ENCODE measurements at places on chromosomes 11 and 22.

DNA sequence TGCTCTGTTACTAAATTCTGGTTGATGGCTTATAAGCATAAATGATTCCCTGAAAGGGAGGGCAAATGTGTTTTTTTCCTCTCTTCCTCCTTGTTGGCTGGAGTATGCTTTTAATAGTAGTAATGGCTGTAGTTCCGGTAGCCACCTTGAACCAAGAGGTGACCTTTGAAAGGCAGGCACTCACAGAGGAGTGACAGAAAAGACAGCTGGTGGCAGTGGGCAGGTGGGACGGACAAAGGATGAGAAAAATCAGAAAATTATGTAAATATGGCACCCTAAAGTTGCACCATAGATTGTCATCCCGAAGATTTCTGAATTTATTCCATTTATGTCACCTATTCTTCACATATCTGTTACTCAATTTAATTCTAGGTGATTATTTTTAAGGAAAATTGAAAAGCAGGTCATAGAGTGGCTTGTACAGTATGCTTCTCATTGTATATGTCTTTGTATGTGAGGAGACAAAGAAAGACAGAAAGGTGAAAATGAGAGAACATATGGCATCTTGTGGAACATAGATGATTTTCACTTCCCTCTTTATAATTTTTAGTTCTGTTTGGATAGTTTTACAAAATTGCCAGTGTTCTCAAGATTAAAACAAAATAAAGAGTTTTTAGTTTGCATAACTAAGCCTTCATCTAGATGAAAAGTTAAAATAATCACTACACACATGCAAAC, 17.0 kb downstream of the CASP12 start:
- DNase-seq, result no peak

DNA sequence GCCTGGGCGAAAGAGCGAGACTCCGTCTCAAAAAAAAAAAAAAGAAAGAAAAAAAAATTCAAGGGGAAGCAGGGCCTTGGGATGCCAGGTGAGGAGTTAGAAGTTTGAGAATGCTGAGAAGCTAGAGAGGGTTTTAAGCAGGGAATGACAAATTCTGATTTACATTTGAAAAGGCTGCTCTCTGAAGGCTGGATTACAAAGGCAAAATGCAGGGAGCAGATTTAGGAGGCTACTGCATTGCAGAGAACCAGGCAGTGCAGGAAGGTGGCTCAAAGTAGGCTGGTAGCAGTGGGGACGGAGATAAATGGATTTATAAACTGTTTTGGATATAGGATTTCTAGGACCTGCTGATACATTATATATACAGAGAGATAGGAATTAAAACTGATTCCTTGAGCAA, 66.6 kb downstream of the KCNC1 start:
- DNase-seq, result no peak

- DNase-seq, result no peak
These were observed 100.1 kb downstream of the NAT10 start for GRCh38 chr11:34205326-34206035.

- DNase-seq, result no peak
These were observed 96.3 kb downstream of the APIP start for GRCh38 chr11:34819740-34820482.

GRCh38 chr11:128501632-128502549, 85.5 kb downstream of the ETS1 start:
- no peak for DNase-seq

DNA sequence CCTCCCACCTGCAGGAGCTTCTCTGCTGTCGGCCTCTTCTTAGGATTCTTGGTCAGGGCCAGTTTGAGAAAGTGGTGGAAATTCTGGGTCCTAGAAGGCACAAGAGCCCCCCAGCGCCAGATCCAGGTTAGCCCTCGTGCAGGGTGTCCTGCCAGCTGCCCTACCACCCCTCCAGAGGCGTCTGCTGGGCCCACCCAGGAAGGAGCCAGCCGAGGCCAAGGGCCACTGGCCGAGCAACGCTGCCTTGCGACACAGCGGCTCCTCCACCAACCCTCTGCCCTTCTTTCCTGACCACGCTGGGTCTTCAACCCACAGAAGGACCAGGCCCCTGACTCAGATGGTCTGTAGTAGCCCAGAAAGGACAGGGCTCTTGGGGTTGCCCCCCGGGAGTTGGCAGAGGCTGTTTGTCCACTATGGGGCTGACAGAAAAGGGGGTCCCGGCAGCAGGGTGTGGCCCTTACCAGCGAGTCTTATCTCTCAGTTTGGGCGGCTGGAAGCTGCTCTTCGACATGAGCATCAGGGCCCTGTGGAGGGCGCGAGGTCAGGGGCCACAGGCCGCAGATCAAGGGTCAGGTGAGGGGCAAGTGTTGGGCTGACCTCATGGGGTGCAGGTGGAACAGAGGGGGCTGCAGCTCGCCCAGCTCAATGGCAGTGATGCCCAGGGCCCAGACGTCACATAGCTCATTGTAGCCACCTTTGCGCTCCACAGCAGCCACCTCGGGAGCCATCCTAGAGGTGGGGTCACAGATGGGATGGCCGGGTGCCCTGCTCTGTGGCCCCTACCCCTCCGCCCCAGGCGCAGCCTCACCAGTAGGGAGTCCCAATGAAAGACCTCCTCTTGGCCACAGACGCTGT, 2.5 kb downstream of the MAP4K2 start:
- no peak for DNase-seq

GRCh38 chr22:30984317-30984716, 15.3 kb downstream of the TUG1 start:
- DNase-seq, result no peak

DNA sequence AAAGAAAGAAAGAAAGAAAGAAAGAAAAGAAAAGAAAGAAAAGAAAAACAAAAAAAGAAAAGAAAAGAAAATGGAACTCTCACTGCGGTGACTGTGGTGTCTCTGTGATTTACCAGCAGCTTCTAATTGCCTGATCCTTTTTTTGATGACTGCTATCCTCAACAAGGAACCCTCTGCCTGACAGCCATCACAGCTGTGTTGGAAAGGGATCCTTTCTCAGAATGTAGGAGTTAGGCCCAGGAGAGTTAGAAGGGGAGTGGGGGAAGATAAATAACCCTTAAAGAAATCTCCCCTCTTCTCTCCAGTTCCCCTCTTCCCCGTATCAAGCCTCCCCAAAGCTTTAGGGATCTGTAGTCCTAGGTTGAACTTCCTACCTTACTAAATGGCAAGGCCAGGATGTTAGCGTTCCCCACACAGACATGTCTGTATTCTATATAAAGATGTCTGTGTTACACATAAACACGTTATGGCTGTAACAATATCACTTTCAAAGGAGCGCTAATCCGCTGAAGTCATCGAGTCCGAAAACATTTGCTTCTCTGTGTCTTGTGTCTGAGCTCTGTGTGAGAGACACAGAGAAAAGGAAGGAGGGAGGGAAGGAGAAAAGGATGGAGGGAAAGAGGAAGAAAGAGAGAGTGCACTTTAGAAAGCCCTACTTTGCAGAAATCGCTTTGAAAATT, 26.8 kb upstream of the WT1 start:
- no peak for DNase-seq

DNA sequence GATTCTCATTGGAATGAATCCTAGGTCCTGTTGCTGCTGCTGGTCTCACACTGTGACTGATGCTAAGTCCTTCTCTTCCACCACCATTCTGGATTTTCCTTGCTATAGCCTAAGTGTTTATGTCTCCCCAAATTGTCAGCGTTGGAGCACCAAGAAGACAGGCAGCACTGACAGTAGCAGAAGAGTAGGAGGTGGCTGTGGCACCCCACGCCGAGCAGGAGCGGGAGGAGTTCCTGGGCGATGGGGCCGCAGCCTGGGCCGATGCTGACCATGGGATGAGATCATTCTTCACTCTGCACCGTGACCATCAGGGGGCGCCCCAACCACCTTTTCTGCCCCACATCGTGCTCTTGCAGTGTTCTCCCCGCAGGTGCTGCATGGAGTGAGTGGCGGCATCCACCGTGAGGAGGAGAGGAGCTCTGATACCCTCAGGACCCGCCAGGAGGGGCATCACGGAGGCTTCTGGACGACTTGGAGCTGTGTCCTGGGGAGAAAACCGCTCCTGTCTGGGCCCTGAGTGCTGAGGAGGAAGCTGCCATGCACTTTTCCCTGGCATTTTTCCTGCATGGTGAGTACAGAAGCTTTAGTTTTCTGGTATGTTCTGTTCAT, 57.0 kb downstream of the LRRC74B start:
- peak; percentile 35 for DNase-seq

DNA sequence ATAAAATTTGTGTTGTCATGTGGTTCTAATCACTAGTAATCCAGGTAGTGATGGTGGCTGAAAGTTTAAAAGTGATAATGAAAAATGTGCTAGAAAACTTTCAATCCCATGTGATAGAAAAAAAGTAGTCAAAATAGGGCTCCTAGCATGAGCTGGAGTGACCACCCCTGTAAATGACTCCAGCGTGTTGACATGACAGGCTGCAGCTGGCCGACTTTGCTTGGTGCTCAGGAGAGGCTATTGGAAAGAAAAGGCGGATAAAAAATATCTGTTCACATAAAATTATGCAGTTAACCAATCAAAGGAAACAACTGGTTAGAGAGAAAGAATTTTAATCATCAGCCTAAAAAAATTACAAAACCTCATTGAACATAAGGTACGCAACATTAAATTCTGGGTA, 16.9 kb upstream of the MTCH2 start:
- no peak for DNase-seq

GRCh38 chr11:118290923-118291322, 13.6 kb upstream of the CD3E start:
- no peak for DNase-seq

DNA sequence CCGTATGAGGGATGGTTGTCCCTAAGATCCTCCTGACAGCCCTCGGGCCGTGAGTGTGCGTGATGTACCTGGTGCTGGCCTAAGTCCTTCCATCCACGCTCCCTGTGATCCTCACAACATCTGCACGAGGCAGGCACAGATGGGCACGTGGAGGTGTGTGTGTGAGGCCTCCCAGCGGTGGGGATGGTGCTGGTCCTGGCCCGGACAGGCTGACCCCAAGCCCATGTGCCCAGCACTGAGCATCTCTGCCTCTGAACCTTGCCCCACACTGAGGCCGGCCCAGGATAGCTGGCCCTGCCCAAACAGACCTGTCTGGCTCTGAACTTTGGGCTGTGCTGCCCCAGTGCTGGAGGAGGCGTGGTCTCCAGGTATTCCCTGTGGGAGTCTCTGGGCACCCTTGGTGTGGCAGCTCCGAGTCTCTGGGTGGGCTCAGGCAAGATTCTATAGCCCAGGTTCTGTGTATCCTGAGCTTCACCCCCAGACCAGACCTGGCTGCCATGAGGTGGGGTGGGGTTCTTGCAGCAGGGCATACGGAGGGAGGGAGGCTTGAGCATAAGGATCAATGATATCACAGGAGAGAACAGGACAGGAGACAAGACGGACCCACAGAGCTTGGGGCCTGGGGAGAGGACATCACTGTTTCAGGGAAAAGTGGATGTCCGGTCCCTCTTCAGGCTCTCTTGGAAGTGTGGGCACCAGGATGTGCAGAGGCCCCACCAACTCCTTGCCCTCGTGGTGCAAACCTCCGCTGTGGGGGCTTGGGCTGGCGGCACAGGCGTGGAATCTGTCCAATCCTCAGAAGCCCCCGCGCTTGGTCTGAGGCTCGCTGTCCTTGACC, 881.8 kb downstream of the BRD1 start:
- no peak for DNase-seq

DNA sequence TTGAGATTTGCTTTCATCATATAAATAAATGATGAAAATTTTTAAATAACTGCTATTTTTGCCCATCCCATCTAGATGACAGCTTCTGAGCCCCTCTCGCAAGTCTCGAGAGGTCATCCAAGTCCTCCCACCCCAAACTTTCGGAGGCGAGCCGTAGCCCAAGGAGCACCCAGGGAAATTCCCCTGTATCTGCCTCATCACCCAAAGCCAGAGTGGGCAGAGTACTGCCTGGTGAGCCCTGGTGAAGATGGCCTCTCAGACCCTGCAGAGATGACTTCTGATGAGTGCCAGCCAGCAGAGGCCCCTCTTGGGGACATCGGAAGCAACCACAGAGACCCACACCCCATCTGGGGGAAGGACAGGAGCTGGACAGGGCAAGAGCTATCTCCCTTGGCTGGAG, 83.9 kb upstream of the PARVA start:
- DNase-seq, result no peak

DNA sequence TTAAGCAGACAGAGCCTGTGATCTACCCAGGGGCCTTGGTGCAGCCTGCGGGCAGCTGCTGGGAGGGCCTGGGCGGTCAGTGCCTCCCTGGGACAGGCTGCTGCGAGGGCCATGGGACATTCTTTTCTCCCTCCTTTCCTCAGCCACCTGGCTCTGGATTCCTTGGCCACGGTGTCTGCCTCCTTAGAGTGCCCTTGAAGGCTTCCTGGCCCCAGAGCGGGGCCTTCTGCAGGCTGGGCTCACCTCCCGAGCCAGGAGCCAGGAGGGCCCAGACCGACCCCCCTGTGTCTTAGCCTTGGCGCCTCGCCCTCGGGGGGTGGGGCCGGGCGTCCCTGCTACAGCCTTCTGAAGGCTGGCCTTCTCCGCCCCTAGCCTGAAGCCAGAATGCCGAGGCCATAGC, 231.2 kb downstream of the TBC1D22A start:
- DNase-seq, result no peak

DNA sequence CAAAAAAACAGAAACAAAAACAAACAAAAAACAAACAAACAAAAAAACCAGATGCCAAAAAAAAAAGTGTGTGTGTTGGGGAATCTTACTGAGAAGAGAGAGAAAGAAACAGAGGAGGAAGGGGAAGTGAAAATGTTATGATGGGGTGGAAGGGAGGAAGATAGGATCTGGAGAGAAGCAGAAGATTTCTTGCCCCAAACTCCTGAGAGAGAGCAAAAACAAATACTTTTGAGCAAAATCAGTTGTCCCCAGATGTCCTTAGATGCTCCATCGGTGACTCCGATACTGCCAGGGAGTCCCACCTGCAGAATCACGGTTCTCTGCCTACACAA, 19.9 kb upstream of the GRAMD1B start:
- DNase-seq, result no peak

DNA sequence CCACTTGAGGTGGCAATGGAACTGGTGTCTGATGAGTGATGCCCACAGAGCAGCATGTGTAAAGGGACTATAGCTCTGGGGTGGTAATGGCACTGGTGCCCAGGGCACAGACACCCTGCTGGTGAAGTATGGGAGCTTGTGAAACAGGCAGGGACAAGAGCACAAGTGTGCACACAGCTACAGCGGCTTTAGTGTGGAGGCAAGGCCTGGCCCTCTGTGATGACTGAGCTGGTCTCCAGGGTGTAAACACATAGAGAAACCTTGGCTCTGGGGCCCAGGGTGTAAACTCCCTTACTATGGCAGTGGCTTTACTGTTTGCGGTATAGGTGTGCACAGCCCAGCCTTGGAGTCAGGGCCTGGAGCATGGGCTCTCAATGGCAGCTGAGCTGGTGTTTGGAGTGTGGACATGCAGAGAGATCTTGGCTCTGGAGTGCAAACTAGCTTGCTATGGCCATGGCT, 46.3 kb downstream of the BIRC2 start:
- no peak for DNase-seq
